CD4-positive, alpha-beta memory T cell (primary cell): ENCODE measurements at places on chromosomes 2 and 18. TPM values are rescaled to one million over a fixed set of nuclear protein-coding genes. Genes with fewer than 3 reads are reported as not detected.
A peak's percentile ranks its signal among the peaks of the same experiment; 100 is the strongest.

- H3K36me3 ChIP-seq = no peaks in the 10 kb centered on the region
- no peaks in the 10 kb centered on the region for H3K27me3 ChIP-seq
- peaks cover 4% of the 10 kb centered on the region for H3K4me1 ChIP-seq
- no peak overlapping the region for H3K4me3 ChIP-seq
- no peak overlapping the region for H3K27ac ChIP-seq
Measured at GRCh38 chr2:43634604-43635306, 2.3 kb upstream of the PLEKHH2 start.

DNA sequence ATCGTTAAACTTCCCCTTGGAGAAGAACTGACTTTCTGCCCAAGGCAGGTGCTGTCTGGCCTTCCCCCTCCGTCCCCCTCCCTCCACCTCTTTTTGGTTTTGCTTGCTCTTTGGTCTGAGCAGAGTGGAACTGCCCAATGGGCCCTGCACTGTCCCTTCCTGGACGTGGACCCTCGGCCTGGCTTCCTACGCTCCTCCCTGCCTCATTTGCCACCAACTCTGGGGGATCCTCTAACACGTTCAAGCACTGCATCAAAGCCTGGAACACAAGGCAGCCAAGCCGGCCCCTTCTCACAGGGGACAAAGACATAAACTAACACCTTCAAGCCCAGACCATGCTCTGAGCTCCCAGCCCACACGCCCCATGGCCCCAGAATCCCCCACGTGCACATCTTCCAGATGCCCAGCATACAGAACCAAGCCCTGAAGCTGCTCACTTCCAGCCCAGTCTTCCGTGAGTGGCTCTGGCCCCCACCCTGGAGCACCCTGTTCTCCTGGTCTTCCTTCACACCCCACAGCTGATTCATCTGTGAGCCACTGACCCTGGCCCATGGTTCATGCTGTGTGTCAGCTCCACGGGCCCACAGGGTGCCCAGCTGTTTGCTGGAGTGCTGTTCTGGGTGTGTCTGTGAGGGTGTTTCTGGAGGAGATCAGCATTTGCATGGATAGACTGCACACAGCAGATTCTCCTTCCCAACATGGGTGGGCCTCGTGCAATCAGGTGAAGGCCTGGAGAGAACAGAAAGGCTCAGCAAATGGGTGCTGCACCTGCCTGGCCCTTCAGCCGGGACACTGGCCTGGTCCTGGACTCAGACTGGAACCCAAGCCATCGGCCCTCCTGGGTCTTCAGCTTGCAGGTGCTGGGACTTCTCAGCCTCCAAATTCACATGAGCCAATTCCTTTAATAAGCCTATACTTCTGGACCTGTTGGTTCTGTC, 247.1 kb upstream of the SALL3 start:
- no peak overlapping the region for H3K4me3 ChIP-seq
- H3K36me3 ChIP-seq = no peaks in the 10 kb centered on the region
- H3K27me3 ChIP-seq = no peaks in the 10 kb centered on the region
- H3K27ac ChIP-seq = no peak overlapping the region
- DNase-seq = no peak

- H3K27ac ChIP-seq = no peak overlapping the region
- H3K27me3 ChIP-seq = no peaks in the 10 kb centered on the region
- H3K4me1 ChIP-seq = no peaks in the 10 kb centered on the region
- H3K4me3 ChIP-seq = no peak overlapping the region
- DNase-seq = no peak
Measured at GRCh38 chr2:187994464-187995331, 297.0 kb upstream of the GULP1 start.

DNA sequence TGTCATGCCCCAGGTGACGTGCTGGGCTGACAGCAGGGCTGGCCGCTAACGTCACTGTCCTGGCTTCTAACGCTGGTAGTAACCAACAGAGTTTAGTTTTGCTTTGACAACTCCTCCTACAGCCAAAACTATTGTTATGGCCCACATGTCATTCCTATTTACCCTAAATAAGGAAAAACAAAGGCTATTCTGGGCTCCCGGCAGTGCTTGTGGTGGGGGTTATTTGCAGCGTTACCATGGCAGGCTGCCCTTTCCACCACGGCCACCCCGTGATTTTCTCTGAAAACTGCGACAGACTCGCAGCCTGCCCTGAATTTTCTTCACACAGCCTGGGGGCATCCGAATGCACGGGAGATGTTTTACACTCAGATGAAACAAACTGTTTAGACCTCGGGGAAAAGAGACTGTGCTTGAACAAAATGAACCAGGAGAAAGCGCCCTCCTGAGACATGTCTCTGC, 115.2 kb downstream of the FAM210A start:
- no peak overlapping the region for H3K4me3 ChIP-seq
- DNase-seq = peak; percentile 59
- H3K27ac ChIP-seq = peak overlapping the region; percentile 11
- peaks cover 76% of the 10 kb centered on the region for H3K4me1 ChIP-seq

GRCh38 chr2:54716375-54716774, 7.1 kb upstream of the EML6 start:
- H3K27ac ChIP-seq = no peak overlapping the region
- no peak overlapping the region for H3K4me3 ChIP-seq
- H3K4me1 ChIP-seq = no peaks in the 10 kb centered on the region
- H3K36me3 ChIP-seq = no peaks in the 10 kb centered on the region
- no peak for DNase-seq

CBLN2 gene
- polyA plus RNA-seq = not detected

EPHA4 gene
- polyA plus RNA-seq = 20.9 TPM

DNA sequence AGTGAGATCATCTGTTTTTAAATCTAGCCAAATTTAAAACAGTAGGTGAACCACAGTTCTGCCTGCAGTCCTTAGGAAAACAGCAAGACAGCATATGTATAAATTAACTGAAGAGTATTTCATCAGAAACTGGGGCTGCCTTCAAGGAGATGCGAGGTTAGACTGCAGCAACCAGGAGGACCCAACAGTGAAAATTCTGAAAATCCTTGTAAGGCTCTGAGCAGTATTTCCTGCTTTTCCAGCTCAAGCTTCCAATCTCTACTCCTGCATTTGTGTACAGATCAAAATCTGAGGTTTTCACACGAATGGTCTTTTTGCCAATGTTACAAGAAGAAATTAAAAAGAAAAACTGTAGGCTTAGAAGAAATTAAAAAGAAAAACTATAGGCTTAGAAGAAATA, 43.7 kb downstream of the CERKL start:
- H3K4me3 ChIP-seq = no peak overlapping the region
- DNase-seq = no peak

- H3K27ac ChIP-seq = peak overlapping the region; percentile 71
- peaks cover 98% of the 10 kb centered on the region for H3K4me1 ChIP-seq
- no peaks in the 10 kb centered on the region for H3K27me3 ChIP-seq
Measured at GRCh38 chr2:98463081-98463481, 18.4 kb downstream of the INPP4A start.

- H3K4me3 ChIP-seq = no peak overlapping the region
- H3K4me1 ChIP-seq = no peaks in the 10 kb centered on the region
- peaks cover 7% of the 10 kb centered on the region for H3K27me3 ChIP-seq
Measured at GRCh38 chr2:53445383-53446070, 322.1 kb upstream of the CHAC2 start.

CCDC68 gene
- not detected for polyA plus RNA-seq

OTX1 gene
- polyA plus RNA-seq = not detected

GRCh38 chr18:12895014-12895413, 11.0 kb upstream of the PTPN2 start:
- no peak for DNase-seq
- no peaks in the 10 kb centered on the region for H3K4me1 ChIP-seq
- peaks cover 6% of the 10 kb centered on the region for H3K27me3 ChIP-seq
- H3K36me3 ChIP-seq = no peaks in the 10 kb centered on the region
